ENCODE measurements at places on chromosomes 3 and 15.

DNA sequence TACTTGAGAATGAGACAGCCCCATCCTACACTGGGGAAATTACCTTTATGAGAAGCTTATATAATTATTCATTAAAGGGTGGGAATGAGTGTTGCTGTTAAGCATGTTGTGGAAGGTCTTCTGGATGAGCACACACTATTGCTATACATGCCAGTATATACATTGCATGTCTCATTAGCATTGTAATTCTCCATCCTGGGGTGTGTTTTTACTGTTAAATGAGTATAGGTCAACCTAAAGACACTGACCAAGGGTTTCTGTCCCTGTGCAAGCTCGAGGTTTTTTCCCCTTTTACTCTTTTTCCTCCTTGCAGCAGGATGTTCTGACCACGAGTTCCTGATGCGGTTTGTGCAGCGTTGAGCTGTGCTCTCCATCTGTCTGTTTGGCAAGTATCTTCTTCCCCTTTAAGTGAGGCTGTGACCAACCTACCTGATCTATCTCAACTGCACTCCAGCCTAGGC lies 7.2 kb upstream of the IVD start:
- no peak overlapping the region for H3K4me3 ChIP-seq
- no peak for DNase-seq
- no peaks in the 10 kb centered on the region for H3K4me1 ChIP-seq
- no peak overlapping the region for H3K27ac ChIP-seq

GRCh38 chr3:186406669-186407635 lies 44.9 kb upstream of the DGKG start:
- H3K27ac ChIP-seq, result no peak overlapping the region
- no peak overlapping the region for H3K4me3 ChIP-seq
- DNase-seq, result no peak
- H3K36me3 ChIP-seq, result no peaks in the 10 kb centered on the region

DNA sequence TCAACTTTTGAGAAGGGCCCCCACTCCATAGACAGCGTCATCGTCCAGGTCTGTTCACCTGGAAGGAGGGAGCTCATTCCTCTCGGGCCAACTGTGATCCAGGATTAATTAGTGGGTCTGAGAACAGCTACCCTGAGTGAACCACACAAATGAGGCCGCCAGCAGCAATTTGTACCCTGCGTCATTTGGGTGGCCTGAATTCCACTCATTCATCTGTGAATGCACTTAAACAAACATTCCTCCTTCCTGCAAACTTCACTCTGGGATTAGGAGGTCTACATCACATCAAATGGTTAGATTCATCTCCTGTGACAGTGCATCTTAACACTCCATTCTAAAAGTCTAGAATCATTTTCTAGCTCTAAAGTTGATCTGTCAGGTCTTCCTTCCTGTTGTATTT lies 201.8 kb downstream of the GABRG3 start:
- no peak for DNase-seq
- no peaks in the 10 kb centered on the region for H3K27me3 ChIP-seq

DNA sequence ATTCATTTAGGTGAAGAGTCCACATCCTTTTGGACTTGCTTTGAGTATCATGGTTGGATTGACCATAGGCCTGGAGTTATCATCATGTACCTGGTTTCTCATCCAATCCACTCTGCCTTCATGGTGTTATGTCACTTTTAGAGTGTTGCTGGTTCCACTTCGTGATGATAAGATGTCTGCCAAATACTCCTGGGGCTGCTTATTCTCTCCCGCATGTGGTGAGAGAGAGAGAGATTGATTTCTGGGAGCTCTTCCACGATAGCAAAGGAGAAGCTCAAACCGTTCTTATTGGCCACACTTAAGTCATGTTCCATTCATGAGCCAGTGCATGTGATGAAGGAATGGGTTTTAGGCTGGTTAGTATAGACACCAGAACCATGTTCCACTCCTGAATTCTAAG lies 47.6 kb downstream of the MITF start:
- H3K36me3 ChIP-seq, result no peaks in the 10 kb centered on the region
- no peak for DNase-seq
- no peak overlapping the region for H3K4me3 ChIP-seq

DNA sequence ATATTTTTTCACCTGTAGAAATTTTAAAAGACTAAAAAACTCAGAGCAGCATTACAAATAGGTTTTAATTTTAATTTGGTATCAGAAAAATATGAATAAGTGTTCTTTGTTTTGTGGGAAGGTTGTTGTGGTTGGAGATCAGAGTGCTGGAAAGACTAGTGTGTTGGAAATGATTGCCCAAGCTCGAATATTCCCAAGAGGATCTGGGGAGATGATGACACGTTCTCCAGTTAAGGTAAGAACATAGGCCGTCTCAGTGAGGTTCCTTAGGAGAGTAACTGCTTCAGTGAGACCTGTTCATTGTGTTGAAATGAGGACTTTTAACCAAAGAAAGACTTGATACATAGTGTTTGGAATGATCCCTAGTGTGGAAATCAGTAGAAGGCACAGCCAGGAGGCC lies 44.8 kb downstream of the OPA1 start:
- no peaks in the 10 kb centered on the region for H3K4me1 ChIP-seq
- no peak for DNase-seq
- H3K36me3 ChIP-seq, result peaks cover 83% of the 10 kb centered on the region
- no peak overlapping the region for H3K4me3 ChIP-seq

- no peaks in the 10 kb centered on the region for H3K36me3 ChIP-seq
- no peak overlapping the region for H3K27ac ChIP-seq
- no peaks in the 10 kb centered on the region for H3K27me3 ChIP-seq
- peaks cover 11% of the 10 kb centered on the region for H3K4me1 ChIP-seq
Measured at GRCh38 chr3:113088616-113089015, 97.8 kb downstream of the GTPBP8 start.

DNA sequence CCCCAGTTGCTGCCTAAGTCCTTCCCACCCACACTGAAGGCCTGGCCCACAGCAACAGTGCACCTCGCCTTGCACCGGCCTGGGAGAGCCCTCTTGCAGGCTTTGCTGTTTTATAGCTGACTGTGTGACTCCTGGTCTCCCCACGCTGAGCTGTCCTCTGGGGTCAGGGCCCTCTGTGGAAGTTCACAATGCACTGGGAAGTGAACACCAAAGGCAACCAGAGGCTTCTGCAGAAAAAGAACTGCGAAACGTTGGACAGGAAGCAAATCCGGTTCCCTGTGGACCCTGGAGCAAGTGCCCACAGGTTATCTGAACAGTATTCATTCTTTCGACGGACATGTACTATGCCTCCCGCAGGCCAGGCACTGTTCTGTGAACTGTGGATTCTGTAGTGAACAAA lies 737 bp upstream of the EPHB1 start:
- H3K36me3 ChIP-seq, result no peaks in the 10 kb centered on the region
- DNase-seq, result no peak
- H3K27ac ChIP-seq, result no peak overlapping the region

GRCh38 chr15:71116366-71116765 lies 1.1 kb downstream of the THSD4 start:
- peak overlapping the region; percentile 97 for H3K27ac ChIP-seq
- H3K4me3 ChIP-seq, result peak overlapping the region; percentile 74
- no peak for DNase-seq
- peaks cover 27% of the 10 kb centered on the region for H3K36me3 ChIP-seq

DNA sequence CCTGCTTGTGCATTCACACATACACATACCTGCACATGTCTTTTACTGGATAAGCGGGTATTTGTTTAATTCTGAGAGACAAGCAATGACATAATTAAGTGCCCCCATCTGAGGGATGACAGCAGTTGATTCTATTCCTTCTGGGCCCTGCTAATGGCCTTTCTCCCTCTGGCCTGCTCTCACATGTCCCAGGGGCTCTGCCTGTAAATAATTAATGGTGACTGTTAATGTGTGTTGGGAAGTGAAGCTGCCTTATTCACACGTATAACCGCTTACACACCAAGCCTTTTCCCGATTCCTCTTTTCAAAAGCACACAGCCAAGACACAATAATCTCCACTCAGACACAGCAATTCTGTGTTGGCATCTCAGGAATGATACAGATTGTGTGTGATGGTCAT lies 47.8 kb downstream of the LRRK1 start:
- no peak overlapping the region for H3K27ac ChIP-seq
- H3K36me3 ChIP-seq, result no peaks in the 10 kb centered on the region
- no peaks in the 10 kb centered on the region for H3K27me3 ChIP-seq
- DNase-seq, result no peak
- H3K4me1 ChIP-seq, result no peaks in the 10 kb centered on the region

DNA sequence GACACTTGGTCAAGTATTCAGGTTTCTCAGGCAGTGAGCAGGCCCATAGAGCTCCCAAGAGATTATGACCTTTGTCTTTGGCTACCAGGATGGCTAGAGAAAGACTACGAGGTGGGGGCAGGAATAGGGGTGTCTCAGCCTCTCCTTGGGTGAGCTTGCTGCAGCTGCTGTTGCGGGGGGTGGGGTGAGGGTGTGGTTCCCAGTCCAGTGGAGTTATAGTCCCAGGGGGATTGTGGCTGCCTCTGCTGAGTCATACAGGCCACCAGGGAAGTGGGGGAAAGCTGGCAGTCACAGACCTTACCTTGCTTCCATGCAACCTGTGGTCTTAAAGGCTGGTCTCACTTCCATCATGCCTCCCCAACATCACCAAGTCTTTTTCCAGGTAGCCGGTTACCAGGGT lies 31.7 kb downstream of the ATP2C1 start:
- H3K27ac ChIP-seq, result no peak overlapping the region
- peaks cover 6% of the 10 kb centered on the region for H3K36me3 ChIP-seq
- peak; percentile 32 for DNase-seq
- H3K4me1 ChIP-seq, result no peaks in the 10 kb centered on the region

DNA sequence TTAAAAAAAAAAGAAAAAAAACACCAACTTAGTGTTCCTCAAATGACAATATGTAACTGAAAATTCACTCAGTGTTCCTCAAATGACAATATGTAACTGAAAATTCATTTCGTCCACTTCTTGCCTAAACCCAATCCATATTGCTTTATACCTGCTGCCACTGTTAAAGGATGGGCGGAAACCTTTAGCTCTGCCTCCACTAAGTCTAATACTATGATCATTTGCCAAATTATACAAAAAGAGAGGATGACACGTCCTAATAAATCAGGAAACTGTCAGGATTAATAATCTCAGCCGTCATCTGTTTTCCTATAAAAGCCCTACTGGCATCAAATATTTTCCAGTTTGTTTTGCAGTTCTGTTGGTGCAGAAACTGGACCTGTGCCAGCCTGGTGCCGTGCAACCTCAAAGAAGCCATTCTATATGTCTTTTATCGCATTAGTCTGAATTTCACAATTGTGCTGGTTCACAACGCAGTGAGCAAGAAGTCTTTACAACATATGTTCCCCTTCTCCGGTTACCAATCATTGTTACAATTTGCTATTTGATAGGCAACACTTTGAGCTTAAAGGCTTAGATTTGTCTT lies 160.4 kb upstream of the KCNH8 start:
- H3K27me3 ChIP-seq, result no peaks in the 10 kb centered on the region
- peaks cover 3% of the 10 kb centered on the region for H3K4me1 ChIP-seq
- no peak overlapping the region for H3K27ac ChIP-seq
- no peak overlapping the region for H3K4me3 ChIP-seq
- no peaks in the 10 kb centered on the region for H3K36me3 ChIP-seq

DNA sequence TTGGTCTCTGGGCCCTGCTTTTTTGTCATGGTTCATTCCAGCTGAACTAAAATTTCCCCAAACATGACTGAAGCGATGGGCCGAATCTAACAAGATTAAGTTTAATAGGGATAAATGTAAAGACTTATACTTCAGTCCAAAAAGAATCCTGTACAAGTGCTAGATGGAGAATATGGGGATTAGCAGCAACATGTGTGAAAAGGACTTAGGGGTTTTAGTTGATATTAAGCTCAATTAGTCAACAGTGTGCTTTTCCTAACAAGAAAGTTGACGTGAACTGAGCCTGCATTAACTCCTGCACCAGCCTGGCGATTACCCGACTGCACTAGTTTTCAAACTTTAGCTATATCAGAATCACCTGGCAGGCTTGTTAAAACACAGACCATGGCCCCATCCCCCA lies 61.0 kb upstream of the BBX start:
- H3K27ac ChIP-seq, result no peak overlapping the region
- no peaks in the 10 kb centered on the region for H3K36me3 ChIP-seq
- no peak for DNase-seq
- no peaks in the 10 kb centered on the region for H3K27me3 ChIP-seq

- DNase-seq, result peak; percentile 65
- H3K4me1 ChIP-seq, result peaks cover 33% of the 10 kb centered on the region
- peak overlapping the region; percentile 82 for H3K4me3 ChIP-seq
- no peaks in the 10 kb centered on the region for H3K27me3 ChIP-seq
- H3K27ac ChIP-seq, result peak overlapping the region; percentile 89
Measured at GRCh38 chr3:123586131-123586530, 1.3 kb upstream of the HACD2 start.

- H3K4me1 ChIP-seq, result no peaks in the 10 kb centered on the region
- no peak overlapping the region for H3K27ac ChIP-seq
- no peaks in the 10 kb centered on the region for H3K36me3 ChIP-seq
- no peak overlapping the region for H3K4me3 ChIP-seq
- no peak for DNase-seq
- H3K27me3 ChIP-seq, result no peaks in the 10 kb centered on the region
Measured at GRCh38 chr15:81957698-81958097, 88.1 kb downstream of the MEX3B start.

DNA sequence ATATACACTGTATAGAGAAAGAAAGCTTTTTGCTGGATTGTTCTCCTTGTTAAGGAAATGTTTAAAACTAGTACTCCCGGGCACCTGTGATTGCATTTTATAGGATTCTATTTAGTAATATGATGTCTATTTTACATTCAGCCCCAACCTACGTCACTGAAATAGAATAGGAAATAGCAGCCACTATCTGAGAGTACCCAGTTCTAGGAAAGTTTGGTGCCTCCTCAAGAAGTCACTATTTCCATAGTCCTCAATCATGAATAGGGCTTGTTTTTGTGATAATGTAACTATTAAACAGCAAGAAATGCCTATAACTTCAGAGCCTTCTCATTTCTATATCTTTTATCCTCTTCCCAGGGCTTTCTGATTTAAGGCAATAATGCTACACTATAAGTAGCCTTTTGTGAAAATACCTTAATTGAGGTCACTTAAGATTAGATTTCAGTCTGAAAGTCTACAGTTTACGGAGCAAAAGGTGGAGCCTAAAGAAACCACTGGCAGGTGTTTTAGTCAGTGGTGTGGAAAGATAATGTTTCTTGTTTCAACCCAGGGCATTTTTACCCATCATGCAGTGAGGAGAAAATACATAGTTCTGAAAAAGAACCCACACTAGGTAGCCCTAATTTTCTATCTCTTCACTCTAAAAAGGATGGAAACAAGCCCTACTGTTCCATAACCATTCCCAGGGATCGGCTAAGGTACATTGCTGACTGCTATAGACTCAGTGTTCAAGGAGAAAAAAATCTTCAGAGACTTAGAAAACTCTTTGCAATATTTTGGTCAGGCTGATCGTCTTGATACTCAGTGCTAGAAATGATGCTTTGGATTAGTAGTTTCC lies 38.7 kb downstream of the TIGIT start:
- no peak overlapping the region for H3K4me3 ChIP-seq
- no peak overlapping the region for H3K27ac ChIP-seq
- H3K4me1 ChIP-seq, result no peaks in the 10 kb centered on the region
- DNase-seq, result no peak

GRCh38 chr15:101676921-101677329 lies 24.7 kb upstream of the TM2D3 start:
- no peak overlapping the region for H3K27ac ChIP-seq
- H3K4me3 ChIP-seq, result no peak overlapping the region
- H3K36me3 ChIP-seq, result 0 out of 2 replicates have a peak, but pooled peaks cover 4% of the 10 kb centered on the region
- no peaks in the 10 kb centered on the region for H3K27me3 ChIP-seq

Measured in RWPE2 (cell line).